ENCODE measurements at places on chromosomes 2 and 18.

- no peak for DNase-seq
Observed at GRCh38 chr2:12536976-12537375, 179.8 kb upstream of the TRIB2 start.

GRCh38 chr2:159114835-159115234 lies 146.4 kb downstream of the TANC1 start:
- no peak for DNase-seq

DNA sequence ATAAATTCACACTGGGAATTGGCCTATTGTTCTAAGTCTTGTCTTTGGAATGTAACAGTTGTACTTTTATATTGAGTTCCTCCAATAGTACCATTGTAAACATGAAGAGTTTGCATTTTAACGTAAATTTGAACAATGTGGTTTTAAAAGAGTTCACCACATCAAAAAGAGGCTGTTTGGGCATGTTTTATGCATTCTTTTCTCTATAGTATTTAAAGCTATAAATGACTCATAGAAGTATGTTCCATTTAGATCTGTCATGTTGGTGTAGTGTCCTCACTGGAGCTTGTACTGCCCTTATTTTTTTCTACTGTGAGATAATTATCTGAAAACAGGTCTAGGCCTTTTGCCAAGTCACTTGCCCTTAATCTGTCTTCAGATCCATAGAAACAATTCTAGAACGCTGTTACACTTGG lies 141.9 kb downstream of the RHBDD1 start:
- no peak for DNase-seq

GRCh38 chr18:36350839-36351469 lies 53.4 kb downstream of the FHOD3 start:
- DNase-seq, result no peak

DNA sequence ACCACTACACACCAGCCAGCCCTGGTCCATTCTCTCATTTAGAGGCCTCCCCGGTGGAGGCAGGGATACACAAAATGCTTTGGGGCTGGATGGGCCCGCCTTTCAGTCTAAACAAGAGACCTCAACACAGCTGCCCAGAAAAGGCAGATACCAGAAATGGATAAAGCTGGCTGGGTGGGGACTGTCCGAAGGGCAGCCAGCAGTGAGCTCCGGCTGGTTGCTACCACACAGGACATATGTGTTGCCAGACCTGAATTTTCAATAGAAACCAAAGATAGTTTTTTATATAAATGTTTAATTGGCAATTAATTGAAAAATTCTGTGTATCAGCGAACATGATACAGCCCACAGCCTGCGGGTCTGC lies 1.4 kb downstream of the GPBAR1 start:
- no peak for DNase-seq

GRCh38 chr2:121819846-121820245 lies 64.4 kb downstream of the TSN start:
- no peak for DNase-seq

DNA sequence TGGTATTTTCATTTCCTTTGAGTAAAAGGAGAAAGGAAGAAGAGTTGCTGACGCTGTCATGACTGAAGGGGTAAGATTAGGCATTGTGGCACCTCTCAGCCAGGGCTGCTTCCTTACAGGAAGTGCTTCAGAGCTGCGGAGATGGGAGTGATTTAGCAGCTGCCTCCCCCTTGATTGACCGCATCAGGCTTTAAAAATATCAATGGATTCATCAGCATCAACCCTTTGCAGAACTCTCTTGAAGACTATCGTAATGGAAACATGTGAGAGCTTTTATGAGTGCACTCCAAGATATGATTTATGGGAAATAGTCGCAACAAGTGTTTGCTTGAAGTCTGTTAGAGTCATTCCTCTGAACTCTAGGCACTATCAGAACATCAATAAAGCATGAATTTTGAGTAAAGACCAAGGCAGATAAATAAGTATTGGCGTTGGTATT lies 141.1 kb downstream of the CSRNP3 start:
- no peak for DNase-seq

- DNase-seq, result no peak
Observed at GRCh38 chr2:228157841-228158240, 23.6 kb downstream of the SPHKAP start.

DNA sequence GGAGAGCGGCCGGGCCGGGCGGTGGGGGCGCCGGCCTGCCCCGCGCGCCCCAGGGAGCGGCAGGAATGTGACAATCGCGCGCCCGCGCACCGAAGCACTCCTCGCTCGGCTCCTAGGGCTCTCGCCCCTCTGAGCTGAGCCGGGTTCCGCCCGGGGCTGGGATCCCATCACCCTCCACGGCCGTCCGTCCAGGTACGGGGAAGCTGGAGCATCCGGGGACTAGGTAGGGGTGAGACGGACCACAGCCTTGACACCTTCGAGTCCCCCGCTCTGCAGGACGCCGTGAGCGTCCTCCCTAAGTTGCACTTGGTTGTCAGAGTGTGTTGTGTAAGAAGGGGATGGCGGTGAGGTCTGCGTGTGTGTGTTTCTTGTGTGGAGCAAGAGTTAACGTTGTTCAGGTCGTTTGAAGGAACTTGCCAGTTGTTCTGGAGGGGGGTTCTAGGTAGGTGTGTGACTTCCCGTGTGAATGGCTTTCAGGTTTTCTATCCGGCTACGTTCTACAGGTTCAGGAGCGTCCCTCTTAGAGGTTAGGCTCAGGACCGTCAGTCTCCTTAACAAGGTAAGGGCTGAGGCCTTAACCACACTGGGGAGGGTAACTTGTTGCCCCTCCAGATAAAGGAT lies 393 bp downstream of the IL1R1 start:
- no peak for DNase-seq

GRCh38 chr2:112626604-112627059 lies 19.1 kb upstream of the SLC20A1 start:
- DNase-seq, result no peak

DNA sequence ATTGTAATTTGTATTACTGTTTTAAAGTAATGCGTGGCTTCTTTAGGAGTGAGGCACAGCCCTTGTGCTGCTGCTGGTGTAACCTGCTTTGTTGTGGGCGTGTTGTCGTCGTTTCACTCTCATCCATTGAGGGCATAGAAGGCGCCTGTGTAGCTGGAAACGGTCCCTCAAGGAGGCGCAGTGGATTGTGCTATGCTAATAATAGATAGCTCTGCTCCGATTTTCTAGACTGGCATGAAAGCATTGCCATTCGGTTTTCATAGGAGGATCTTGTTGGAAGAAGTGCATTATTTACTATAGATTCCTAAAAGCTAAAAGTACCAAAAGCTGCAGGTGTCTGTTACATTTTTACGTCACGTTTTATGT lies 17.9 kb downstream of the RAB12 start:
- no peak for DNase-seq

DNA sequence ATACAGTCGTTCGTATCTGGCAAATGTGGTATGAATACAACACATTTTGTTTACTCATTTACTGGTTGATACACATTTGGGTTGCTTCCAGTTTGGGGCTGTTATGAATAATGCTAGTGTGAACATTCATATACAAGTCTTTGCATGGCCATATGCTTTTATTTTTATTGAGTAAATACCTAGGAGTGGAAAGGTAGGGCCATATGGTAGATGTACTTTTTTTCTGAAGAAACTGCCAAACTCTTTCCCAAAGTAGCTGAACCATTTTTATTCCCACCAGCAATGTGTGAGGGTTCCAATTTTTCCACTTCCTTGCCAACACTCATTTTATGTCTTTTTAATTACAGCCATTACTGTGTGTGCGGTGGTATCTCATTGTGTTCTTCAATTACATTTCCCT lies 496.2 kb upstream of the NRXN1 start:
- no peak for DNase-seq

GRCh38 chr2:237478979-237479378 lies 8.1 kb upstream of the MLPH start:
- DNase-seq, result no peak

- DNase-seq, result no peak
Observed at GRCh38 chr2:26279886-26280285, 35.1 kb downstream of the HADHB start.

- DNase-seq, result no peak
Observed at GRCh38 chr2:217185265-217185995, 325.6 kb upstream of the TNP1 start.

GRCh38 chr18:60413944-60414547 lies 41.5 kb upstream of the MC4R start:
- DNase-seq, result no peak

- DNase-seq, result no peak
Observed at GRCh38 chr2:26074676-26075075, 40.8 kb downstream of the RAB10 start.

DNA sequence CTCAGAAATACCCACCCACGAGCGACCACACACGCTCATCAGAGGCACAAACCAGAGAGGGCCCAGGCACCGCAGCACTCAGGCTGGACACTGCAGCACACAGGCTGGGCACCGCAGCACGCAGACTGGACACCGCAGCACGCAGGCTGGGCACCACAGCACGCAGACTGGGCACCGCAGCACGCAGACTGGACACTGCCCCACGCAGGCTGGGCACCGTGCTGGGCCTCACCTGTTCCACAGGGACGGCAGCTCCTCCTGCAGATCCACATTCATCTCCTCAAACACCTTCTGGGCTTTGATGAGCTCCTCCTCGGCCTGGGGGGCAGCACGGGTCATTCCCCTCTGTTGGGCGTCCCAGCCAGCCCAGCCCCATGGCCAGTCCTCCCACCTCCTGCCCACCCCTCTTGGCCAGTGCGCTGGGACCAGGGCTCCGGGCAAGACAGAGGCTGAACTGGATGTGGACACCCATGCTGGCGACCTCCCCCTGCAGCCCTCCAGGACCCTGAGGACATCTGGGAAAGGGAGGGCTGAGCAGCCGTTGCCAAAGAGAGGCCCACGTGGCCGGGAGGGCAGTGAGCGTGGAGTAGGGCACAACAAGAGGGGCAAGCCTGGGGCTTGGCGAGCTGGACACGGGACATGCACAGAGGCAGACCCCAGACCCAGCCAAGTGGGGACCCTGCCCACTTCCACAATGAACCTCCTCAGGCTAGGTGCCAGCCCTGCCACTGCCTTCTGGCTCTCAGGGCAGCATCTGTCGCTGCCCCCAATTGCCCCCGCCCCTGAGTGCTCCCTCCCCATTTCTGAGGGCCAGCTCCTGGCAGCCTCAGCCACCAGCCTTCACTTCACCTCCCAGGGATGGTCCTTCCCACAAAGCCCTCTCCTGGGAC lies 43.0 kb downstream of the BIN1 start:
- DNase-seq, result no peak

GRCh38 chr2:241239552-241240202 lies 51.2 kb downstream of the ANO7 start:
- DNase-seq, result no peak

- no peak for DNase-seq
Observed at GRCh38 chr2:18603854-18604530, 14.6 kb upstream of the NT5C1B start.

DNA sequence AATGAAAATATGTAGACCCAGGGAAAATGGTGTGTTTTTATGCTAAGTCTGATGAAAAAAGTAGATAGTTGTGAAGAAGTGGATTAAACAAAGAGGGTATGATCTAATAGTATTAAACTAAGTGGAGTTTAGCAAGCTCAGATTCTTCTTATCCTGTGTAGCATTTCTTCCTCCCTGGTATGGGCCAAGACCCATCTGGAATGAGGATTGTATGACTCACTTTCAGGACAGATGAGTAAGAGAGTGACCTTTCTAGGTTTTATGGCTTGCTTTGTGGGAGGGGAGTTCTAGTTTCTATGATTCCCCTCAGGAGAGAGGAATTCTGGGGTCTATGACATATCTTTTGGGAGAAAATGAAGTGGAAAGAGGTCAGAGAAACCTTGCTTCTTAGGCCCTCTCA lies 550.1 kb downstream of the SPAG16 start:
- DNase-seq, result no peak

GRCh38 chr2:1929962-1930361 lies 185.6 kb upstream of the PXDN start:
- DNase-seq, result no peak

GRCh38 chr2:3806730-3807129 lies 103.4 kb downstream of the DCDC2C start:
- no peak for DNase-seq

GRCh38 chr2:2748399-2749205 lies 417.5 kb upstream of the MYT1L start:
- DNase-seq, result no peak

GRCh38 chr2:10062931-10063365 lies 17.3 kb downstream of the CYS1 start:
- no peak for DNase-seq

DNA sequence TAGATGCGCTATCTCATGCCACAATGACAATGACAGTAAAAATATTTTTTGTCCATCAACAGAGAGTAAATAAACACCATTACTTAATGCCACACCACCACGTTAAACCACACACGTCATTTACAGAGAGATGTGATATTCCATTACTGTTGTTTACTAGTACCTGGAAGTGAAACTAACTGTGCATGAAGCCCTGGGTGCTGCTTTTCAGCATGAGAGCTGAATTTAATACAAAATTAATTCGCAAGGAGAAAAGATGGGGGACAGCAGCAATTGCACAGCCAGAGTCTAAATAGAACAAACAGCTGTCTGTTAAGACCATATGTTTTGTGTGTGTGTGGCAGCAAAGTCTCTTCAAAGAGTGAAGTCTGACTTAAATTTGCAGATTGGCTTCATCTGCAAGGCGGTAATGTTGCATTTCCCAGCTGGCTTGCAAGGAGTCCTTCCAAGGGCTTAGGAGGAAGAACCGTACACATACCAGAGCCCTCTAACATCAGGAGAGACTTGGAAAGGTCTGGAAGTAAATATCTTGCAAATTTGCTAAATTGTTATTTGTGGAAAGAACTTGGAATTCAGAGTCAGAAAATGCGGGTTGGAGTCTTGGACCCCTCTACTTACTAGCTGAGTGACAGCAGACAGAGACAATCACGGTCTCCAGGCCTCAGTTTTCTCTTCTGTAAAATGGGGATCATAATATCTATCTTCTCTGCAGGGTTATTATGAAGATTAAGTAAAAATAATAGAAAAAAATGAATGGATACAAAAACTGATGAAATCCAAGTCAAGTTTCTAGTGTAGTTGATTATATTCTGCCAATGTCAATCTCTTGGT lies 127.6 kb downstream of the ALPK2 start:
- DNase-seq, result no peak

DNA sequence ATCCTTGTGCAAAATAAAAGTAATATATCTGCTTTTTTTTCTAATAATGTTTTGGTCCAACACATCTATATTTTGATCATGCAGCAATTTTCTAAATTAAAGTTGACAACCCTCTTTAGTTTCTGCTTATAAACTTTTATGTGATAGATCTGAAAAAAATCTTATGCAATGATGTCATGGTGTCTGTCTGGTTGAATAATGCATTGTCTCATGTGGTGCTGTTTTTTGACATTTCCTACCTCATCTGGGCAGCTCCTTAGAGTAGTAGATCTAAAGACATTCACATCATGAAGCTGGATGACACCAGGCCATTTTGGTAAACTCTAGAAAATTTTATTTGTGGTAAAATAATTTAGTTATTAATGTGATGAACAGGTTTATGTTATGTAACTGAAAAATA lies 106.8 kb upstream of the FN1 start:
- no peak for DNase-seq

Data from smooth muscle cell of the brain vasculature (primary cell).